ENCODE measurements at places on chromosomes 2 and 18. TPM values are rescaled to one million over a fixed set of nuclear protein-coding genes. Genes with fewer than 3 reads are reported as not detected.

TLX2 gene
- total RNA-seq = not detected

IL37 gene
- total RNA-seq = not detected

PASK gene
- 76.4 TPM for total RNA-seq

CHST10 gene
- total RNA-seq = 14.7 TPM

UGT1A8 gene
- not detected for total RNA-seq

AQP12B gene
- total RNA-seq = not detected

ZCCHC2 gene
- 28.9 TPM for total RNA-seq

SCN9A gene
- not detected for total RNA-seq
